Kasumi-1 (cell line): ENCODE measurements at places on chromosomes 12 and 14.

- peak; percentile 25 for DNase-seq
Measured at GRCh38 chr14:69153873-69154270, 953 bp upstream of the DCAF5 start.

- peak; percentile 56 for DNase-seq
Measured at GRCh38 chr12:69388371-69388770, 28.8 kb downstream of the YEATS4 start.

DNA sequence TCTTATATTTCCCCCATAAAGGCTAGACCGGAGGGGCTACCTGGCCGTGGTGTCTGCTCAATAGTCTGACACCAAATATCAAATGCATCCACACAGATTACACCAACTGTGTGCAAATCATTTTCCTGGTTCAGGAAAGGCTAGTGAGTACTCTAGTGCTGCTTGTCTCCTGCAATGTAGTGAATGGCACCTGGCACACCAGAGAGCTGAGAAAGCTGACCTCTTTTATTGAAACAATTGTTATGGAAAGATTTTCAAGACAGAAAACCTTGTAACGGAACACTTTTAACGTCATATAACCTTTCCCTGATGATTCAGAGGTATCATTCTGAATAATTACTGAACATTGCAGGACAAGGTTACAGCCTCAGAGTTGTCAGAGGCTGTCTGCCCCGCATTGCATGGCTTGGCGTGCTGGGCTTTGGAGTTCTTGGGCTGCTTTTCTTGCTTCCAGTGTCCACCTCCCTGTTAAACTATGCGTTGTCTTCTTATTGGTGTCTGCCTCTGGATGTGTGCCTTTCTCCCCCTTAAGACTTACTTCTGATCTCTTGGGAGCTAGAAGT is 40.7 kb upstream of the HDAC7 start:
- no peak for DNase-seq

DNA sequence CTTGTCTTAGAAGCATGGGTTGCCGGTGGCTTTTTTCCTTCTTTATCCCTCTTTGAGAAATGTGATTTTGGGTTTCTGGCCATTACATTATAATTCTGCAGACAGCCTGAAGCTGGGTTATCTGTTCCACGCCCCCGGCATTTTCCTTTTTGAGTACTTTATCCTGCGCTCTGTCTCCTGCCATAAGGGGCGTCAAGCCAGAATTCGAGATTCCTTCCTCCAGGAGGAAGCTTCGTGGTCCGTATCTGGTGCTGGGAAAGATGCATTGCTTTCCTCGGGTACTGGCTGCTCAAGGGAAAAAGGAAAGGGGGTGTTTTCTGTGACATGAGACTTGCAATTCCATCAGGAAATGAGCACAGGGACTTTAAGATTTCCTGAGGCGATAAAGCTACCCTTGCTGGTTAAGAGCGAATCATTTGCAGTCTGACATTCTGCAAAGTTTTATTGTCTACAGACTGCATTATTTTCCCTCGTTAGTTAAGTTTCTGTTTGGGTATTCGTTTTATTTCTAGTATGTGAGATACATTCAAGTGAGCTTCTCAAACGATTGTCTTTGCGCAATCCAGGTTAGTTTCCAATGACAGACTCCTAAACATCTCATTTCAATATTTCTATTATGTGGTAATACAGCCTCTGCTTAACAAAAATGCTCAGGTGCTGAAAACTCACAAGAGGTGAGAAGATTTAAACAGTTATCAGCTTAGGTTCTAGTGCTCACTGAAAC is 694 bp downstream of the AKAP5 start:
- DNase-seq, result peak; percentile 35

GRCh38 chr12:58412461-58413060 is 471.2 kb downstream of the ATP23 start:
- DNase-seq, result no peak

DNA sequence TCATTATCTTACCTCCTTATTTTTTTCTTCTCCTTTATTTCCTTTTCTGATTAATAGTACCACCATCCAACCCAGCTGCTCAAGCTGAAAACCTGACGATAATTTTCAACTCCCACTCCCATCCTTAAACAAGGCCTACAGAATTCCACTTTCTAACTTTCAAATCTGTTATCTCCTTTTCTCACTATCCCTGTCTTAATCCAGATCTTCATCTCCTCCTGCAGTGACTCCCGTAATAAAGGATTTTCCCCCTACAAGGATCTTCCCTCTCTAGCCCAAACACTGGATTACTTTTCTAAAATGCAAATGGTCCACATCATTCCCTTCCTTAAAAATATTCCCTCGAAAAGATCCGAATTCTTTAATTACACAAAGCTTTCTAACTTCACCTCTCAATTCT is 1.5 kb downstream of the TRAPPC6B start:
- DNase-seq, result no peak

GRCh38 chr12:57072661-57073060 is 5.9 kb downstream of the NEMP1 start:
- DNase-seq, result no peak

GRCh38 chr14:40119765-40120164 is 687.5 kb upstream of the FBXO33 start:
- no peak for DNase-seq

DNA sequence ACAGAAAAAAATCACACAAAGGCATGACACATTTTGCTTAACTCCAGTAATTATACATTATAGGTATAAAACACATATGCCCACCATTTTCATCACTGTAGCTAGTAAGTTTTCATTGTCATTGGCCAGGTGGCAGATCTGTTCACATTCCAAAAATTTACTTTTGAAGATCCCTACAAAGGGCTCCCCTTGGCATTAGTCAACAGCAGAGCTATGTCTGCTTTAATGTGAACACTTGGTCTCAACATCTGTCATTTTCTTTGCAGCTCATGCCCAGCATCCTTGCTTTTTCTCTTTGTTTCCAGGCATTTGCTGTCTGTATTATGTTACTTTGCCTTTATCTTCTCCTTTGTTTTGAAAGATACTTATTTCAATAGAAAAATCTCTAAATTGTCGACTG is 519.1 kb upstream of the FOXG1 start:
- no peak for DNase-seq

DNA sequence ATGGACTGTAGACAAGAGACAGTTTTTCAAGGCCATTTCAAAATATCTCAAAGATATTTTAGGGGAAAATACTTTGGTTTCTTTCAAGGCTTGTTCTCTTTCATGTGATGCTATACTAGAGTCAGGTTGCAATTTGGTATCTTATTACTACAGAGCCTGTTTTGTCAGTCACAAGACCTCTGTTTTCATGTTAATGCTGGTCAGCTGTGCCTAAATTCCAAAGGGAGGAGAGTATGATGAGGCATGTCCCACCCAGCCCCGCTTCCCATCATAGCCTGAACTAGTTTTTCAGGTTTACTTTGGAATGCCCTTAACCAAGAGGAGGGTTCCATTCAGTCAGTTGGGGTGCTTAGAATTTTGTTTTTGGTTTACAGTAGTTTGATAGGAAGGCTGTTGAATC is 52.6 kb downstream of the GPHB5 start:
- no peak for DNase-seq

DNA sequence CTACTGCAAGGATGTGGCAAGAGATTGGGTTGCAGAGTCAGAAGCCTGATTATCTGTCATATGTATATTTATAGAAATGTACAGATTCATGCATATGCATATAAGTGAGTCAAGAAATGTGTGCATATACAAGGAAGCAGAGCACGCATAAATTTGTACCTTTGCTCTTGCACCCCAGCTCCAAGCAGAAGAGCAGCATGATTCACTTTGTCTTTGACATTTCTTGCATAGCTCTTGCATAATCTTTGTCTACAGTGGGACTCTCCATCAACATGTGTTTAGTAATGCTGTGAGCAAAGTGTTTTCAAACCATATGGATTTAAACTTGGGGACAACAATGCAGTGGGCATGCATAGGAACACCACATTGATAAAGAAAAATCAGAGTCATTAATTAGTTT is 330.7 kb upstream of the DCN start:
- DNase-seq, result no peak

- DNase-seq, result no peak
Measured at GRCh38 chr14:74649673-74650072, 37.6 kb upstream of the LTBP2 start.
